ENCODE measurements at places on chromosomes 1 and 21. TPM values are rescaled to one million over a fixed set of nuclear protein-coding genes. Genes with fewer than 3 reads are reported as not detected.

GRCh38 chr1:9793291-9793690 is 30.5 kb downstream of the CLSTN1 start:
- no peak for DNase-seq

The CELA3A gene
- 3.9 TPM for total RNA-seq

- no peak for DNase-seq
These were observed 4.2 kb upstream of the RGS13 start for GRCh38 chr1:192631749-192632148.

GRCh38 chr1:60280256-60280655 is 206.7 kb upstream of the C1orf87 start:
- DNase-seq = no peak

The CR1L gene
- 5.5 TPM for total RNA-seq

The SYT11 gene
- 10.5 TPM for total RNA-seq

The GJB4 gene
- not detected for total RNA-seq

DNA sequence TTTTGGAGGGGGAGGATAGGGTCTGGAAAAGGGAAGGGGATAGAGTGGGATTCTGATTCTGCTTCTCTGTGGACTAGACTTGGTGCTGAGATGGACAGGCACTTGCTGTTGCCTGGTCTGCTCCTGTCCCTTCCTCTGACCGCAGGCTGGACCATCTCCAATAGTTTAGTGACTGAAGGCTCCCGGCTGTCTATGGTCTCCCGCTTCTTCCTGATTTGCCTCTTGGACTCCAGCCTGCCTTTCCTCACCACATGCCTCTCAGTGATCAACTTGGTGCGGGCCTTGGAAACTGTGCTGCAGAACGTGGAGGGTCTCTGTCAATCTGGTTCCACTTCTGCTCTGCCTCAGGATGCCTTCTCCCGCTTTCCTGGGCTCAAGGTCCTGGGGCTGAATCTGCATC is 6.3 kb upstream of the ZSCAN20 start:
- DNase-seq = no peak

The KIF17 gene
- total RNA-seq = 50.5 TPM

The OR2G2 gene
- not detected for total RNA-seq

The LAMC2 gene
- not detected for total RNA-seq

DNA sequence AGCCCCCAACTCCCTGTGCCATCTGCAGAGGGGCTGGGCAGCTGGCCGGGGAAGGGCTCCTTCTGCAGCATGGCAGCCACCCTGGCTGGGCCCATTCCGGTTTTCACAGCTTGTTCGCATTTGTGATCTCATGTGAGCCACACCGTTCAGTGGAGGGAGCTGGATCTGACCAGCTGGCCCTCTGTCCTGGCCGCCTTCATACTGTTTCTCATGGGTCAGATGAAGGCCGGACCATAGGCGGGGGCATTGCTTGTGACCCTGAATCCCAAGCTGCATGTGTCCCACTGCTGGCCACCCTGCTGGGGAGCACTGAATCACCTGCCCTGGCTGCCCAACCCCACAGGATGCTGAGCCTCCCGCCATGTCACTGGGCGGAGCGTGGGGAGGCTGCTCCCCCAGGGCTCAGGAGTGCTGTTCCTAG is 36.4 kb upstream of the PRSS38 start:
- no peak for DNase-seq

GRCh38 chr1:59481881-59482505 is 185.1 kb downstream of the FGGY start:
- no peak for DNase-seq

DNA sequence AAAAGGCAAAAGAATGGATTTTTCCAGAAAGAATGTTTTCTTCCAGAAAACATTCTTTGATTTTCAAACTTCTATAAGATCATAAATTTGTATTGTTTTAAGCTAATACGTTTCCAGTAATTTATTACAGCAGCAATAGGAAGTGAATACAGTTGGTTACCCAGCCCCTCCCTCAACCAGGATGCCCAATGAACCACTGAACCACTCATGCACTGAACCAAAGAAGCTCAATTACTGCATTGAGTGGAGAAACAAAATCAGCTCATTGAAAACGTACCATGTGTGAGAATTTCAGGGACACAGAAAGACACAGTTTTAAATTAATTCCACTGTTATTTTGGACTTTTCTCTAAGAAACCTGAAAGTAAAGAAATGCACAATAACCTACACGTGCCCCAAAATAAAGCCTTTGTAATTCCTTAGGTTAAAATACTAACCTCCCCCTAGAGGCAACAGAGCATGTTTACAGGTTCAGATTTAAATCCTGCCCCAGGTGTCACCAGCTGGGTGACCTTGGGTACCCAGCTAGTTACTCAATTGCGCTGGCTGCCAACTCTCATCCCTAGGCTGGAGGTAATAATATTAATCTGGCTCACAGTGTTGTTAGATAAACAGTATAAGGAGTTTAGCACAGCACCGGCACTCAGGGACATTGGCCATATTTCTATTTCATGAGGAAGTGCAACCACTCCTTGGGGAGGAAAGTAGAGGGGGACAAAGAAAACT is 111.7 kb downstream of the NMNAT2 start:
- DNase-seq = no peak

The IGFN1 gene
- total RNA-seq = not detected

The KRTAP11-1 gene
- not detected for total RNA-seq

DNA sequence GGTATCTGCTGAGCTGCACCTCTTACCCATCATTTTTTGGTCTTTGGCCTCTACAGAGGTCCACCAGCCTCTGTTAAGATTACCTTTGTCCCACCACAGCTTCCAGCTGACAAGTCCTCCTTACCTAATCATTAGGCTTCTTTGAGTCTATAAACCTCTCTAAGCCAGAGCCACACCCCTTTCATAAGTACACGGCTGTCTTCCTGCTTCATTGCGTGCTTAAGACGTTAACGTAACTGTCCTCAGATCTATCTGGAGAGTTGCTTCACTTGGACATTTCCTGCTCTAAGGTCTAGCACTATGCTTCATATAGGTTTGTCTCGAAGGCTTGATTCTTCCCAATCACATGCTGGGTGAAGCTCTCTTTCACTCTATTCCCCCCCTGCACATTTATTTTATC is 71.0 kb upstream of the CACHD1 start:
- DNase-seq = no peak

The KPRP gene
- not detected for total RNA-seq

DNA sequence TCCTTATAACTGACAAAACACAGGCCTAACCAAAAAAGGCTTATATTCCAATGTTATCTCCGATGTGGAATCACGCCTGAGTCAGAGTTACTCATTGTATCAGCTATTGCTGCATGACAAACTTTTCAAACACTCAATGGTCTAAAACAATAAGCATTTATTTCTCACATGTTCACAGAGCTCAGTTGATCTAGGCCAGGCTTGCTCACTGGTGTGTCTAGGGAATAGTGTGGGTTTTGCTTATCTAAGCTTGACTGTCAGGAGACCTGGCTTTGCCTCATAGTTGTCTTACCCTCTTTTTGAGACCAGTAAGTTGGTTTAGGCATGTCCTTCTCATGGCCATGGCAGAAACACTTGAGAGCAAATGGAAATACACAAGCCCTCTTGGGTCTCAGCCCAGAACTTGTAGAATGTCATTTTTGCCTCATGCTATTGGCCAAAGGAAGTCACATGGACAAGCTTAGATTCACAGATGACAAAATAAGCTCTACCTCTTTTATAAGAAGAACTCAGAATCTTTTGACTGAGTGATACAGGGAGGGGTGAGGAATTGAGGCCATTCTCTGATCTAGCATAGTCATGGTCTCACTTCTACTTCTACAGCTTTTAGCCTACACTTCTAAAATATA is 130.8 kb downstream of the HMCN1 start:
- DNase-seq = no peak

DNA sequence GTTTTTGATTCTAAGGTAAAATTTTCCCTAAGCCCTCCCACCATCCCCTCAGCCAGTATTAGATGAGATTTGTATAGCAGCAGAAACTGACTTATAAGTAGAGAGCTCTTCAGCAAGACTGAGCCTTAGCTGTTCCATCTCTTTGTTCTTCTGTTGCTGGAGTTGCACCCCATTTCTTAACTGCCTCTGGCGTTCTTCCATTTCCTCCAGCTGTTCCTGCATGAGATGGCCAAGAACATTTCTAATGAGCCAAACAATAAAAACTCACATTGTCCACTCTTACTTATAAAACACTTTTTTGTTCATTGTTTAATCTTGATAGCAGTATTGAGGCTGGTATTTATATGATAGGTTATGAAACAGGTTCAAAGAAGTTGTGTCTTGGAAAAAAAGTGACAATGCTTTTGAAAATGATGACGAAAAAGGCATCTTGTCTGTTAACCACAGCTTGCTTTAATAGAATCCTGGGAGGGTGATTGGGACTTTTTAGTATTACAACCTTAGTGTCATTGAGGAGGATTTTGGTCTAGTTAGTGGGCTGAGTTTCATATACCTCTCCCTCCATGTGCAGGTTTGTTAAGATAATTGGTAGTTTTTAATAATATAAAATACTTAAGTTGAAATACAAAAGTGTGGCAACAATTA is 18.3 kb downstream of the SYNC start:
- DNase-seq = no peak

The CD1C gene
- 15.0 TPM for total RNA-seq

DNA sequence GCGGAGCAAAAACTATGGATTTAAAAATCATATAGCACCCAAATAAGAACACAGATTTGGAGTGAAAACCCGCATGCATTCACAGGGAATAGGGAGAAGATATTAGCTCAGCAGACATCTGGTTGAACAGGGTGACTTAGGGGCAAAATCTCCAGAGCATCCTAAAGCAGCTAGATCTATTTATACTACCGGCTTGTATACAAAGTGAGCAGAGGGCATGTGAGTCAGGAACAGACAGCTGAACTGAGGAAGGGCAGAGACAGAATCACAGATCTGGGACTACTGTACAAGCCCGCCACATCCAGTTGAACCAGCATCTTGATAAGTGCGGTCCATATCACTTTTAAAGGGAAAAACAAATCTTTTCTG is 35.2 kb upstream of the EXOSC10 start:
- no peak for DNase-seq

Measured in spleen (tissue), 13 donors.